GM13976 (cell line): ENCODE measurements at places on chromosomes 16 and 17.

DNA sequence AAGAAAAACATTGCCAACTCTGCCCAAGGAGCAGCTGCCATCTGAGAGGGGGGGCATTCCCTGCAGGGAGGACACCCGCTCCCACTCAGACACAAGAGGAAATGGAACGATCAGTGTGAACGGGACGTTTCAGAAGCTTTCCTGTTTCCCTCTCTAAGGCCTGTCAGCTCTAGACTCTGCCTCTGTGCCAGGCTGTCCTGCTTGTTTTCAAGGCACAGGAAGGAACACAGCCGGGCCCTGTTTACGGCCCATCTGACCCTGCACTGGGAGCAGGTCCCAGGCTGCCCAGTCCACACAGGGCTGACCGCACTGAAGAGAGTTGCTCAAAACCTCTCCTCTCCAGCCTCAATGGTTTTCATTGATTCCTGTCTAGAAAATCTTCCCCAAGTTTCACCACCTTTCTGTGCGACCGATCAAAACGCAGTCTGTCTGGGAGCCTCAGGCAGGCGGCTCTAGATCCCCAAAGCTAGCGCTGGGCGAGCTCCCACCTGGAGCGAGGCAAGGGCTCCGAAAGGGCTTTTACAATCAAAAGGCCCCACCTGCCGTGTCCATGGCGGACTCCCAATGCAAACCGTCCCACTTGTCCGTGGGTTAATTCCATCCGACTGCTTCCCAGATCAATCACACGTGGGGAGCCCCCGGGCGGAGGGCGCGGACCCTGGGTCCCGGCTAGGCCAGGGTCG, 1.5 kb downstream of the PIEZO1 start:
- no peak for DNase-seq

- peak; percentile 57 for DNase-seq
Measured at GRCh38 chr17:49193513-49194296, 16.7 kb downstream of the GNGT2 start.

DNA sequence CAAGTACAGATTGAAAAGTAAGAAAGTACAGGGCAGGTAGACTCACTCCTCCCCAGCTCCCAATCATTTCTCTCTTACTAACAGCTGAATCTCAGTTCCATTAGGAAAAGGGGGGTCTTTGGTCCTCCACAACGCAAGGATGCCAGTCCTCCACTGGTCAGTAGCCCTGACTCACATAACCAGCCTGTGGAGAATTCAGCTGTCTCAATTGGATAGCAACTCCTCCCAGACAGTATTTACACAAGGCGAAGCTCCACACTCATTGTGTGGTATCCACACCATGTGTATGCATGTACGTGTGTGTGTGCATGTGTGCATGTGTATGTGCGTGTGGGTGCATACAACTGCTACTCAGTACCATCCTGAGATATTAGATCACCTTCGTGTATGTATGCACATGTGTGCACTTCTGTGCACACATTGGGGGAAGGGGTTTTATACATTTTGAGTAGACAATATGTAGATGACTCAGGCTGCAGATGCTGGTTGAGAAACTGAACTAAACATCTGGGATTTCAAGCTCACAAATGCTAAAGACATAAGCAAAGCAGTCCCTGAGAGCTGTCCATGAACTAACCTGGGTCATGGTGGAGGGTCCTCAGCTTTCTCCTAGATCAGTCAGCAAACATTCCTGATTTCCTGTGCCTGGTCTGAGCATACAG, 240.1 kb downstream of the SLC39A11 start:
- DNase-seq = no peak

GRCh38 chr16:987906-988305, 6.3 kb downstream of the SOX8 start:
- no peak for DNase-seq

- DNase-seq = no peak
Measured at GRCh38 chr17:60223456-60223855, 73.7 kb downstream of the CA4 start.

DNA sequence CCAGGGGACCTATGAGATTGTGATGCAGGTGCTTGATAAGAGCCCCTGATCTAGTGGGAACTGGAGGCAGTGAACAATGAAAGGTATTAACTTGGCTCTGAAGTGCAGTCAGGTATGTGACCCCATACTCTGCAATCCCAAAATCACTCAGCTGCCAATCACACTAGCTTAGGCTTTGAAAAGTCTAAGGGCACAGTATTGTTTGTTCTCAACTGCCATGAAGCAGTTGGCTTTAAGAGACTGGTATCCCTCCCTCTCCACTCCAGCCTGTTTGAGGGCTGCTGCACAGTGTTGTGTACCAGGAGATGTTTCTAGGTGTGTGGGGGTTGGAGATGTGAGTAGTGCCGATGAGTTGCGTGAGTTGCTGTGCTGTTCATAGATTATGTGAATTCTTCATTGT, 2.4 kb downstream of the YPEL2 start:
- DNase-seq = no peak

- no peak for DNase-seq
Measured at GRCh38 chr17:70517816-70518215, 348.5 kb downstream of the KCNJ2 start.

DNA sequence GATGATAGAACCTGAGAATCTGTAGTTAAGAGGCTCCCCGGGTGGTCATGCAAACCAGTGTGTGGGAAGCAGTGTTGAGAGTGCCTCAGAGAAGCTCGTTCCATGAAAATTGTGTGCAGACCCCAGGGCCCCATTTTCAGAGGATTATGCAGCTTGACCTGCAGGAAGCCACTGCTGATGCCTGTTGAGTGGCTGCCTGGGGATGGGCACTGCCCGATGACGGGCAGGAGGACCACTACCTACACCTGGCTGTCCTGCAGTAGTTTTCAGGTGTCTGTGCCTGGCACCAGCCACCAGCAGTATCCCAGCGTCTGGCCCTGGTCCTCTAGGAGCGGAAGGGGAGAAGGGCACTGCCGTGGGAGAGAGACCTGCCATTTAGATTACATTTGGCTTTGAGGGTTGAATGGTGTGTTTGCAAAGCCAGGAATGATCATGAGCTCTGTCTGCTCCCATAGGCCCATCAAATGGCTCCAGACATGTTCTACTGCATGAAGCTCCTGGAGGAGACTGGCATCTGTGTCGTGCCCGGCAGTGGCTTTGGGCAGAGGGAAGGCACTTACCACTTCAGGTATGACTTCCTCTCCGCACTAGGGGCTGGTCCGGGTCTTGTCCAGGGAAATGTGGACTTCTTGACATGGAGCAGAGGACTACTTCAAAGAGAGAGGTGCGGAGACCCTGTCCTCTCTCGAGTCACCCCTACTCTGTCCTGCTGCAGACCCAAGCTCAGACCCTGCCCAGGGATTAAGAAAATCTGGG, 42.5 kb downstream of the GPT2 start:
- DNase-seq = no peak

- no peak for DNase-seq
Measured at GRCh38 chr16:801584-802363, 1.2 kb upstream of the GNG13 start.

DNA sequence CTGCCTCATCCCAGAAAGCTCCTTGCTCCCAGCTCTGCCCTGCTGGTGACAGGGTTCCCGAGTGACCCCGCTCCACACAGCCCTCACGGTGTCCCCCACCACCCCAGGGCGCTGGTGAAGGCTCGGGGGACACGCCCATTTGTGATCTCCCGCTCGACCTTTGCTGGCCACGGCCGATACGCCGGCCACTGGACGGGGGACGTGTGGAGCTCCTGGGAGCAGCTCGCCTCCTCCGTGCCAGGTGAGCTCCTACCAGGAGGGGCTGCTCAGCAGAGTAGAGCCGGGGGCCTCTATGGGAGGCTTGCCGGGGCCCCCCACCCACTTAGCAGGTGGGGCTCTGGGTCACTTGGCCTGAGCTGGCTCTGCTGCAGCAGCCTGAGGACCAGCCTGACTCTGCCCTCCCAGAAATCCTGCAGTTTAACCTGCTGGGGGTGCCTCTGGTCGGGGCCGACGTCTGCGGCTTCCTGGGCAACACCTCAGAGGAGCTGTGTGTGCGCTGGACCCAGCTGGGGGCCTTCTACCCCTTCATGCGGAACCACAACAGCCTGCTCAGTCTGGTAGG, 11.2 kb downstream of the GAA start:
- DNase-seq = no peak

GRCh38 chr17:65533056-65533745, 28.2 kb downstream of the AXIN2 start:
- no peak for DNase-seq

- DNase-seq = no peak
Measured at GRCh38 chr16:78972006-78972405, 628.5 kb downstream of the MAF start.

DNA sequence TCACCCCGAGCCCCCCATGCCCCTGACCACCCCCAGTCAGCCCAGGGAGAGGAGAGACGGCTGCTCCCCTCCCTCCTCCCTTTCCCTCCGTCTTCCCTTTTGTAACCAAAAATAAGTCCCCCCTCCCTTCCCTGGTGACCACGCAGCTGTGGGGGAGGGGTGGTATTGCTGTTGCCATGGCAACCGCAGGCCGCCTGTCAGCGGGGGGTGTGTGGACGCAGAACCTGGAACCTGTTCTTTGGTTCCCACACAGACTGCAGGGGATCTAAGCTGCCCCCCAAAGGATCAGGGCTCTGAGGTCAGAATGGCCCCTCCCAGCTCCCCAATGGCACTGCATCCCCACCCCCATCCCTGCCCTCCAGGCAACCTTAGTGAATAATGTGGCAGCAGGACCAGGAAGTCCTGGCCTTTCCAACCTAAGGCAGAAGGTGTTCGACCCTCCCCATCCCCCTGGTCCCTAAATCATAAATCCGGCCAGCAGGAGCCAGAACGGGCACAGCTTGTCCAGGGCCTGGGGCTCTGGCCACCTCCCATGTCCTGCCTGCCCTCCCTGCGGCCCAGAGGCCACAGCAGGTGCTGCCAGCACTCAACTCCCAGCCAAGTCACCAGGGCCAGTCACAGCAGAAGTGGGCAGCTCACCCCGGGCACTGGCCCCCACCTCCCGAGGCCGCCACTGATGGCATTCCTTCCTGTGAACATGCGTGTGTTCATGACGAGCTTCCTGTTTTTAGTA, 12.0 kb downstream of the CA4 start:
- peak; percentile 49 for DNase-seq

- DNase-seq = no peak
Measured at GRCh38 chr16:25020112-25020631, 5.0 kb upstream of the ARHGAP17 start.

GRCh38 chr16:29310852-29311314, 95.6 kb downstream of the NPIPB11 start:
- DNase-seq = no peak

DNA sequence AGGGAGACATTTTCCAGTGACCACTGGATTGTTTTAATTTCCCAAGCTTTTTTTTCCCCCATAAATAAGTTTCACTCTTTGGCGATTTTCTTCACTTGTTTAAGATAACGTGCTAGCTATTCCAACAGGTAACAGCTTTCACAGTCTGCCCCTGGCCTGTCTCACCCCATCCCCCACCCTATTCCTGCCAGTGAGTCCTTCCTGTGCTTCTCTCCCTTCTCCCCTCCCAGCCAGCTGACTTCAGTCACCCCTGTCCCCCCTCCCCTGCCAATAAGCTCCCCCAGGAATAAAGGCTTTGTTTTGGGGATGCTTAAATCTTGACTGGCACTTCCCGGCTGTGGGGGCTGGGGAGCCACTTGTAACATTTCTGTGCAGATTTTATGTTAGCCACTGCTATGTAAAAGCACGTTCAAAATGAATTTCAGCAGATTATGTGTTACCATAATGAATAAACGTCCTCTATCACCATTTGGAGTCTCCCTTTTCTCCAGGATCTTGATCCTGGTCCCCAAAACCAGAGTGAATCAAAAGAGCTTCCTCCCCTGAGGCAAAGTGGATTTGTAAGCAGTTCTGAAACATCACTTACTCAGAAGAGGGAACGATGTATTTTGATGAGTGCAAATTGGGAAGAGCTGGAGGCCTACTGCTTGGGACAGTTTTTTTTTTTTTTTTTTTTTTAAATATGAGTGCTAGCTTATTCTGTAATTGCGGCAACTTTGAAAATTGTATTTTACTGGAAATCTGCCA, 58.2 kb downstream of the IGF2BP1 start:
- no peak for DNase-seq

GRCh38 chr17:46868689-46869187, 17.4 kb downstream of the WNT9B start:
- DNase-seq = no peak

DNA sequence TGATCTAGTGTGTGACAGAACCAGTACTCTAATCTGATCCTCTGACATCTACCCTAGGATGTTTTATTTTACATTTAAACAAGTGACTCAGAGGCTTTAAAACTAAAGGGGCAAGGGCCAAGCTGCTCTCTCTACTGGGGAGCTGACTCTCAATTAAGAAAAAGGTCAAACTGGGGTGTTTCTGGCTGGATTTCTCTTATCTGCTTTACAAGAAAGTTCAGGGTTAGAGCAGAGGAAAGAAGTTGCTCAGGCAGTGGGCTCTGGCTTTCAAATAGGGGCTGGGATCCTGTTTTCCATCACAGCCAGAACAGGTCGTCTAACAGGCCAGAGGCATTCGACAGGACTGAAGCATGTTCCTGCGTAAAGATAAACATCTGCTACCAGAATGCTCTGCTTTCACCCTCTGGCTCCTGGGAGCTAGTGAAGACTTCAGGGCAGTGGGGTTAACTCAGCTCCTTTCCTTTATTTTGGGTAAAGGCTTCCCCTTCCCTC, 8.5 kb downstream of the MMP28 start:
- no peak for DNase-seq

DNA sequence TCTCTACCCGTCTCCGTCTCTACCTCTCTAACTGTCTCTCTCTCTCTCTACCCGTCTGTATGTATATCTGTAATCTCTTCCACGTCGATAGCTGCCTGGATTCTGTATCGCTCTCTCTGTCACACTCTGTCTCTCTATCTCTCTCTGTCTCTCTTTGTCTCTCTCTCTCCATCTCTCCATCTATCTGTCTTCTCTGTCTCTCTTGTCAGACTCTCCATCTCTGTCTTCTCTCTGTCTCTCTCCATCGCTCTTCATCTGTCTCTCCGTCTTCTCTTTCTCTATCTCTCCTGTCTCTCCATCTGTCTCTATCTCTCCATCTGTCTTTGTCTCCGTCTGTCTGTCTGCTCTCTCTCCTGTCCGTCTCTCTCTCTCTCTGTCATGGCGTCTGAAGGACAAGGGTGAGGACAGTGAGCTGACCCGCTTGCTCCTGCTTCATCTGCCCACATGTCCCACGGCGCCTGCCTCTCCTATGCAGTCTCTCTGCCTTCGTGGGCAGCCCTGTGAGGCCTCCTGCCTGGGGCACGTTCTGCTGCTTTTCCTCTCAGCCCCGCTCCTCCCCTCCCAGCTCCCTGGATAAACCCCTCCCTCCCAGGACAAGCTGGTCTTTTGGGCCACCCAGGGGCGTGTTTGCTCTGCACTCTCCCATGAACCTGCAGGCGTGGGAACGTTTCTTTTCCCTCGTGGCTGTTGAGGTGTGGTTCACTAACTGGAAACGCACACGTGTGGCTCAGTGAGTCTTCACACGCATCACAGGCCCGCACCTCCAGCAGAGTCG, 18.9 kb downstream of the ACSF3 start:
- no peak for DNase-seq
